ENCODE measurements at places on chromosomes 5 and 9. TPM values are rescaled to one million over a fixed set of nuclear protein-coding genes. Genes with fewer than 3 reads are reported as not detected.

The IFNA1 gene
- total RNA-seq = 0.62 TPM

The SMIM23 gene
- total RNA-seq = not detected

The SHOC1 gene
- total RNA-seq = 0.15 TPM

The PIP5K1B gene
- total RNA-seq = 35.9 TPM

The PPP3R2 gene
- not detected for total RNA-seq

The ADAMTS16 gene
- total RNA-seq = 1.1 TPM

The TMEM232 gene
- total RNA-seq = 11.4 TPM

The MAMDC2 gene
- total RNA-seq = 35.1 TPM

The SAPCD2 gene
- 0.86 TPM for total RNA-seq

The EMB gene
- total RNA-seq = 30.3 TPM

GRCh38 chr5:424301-425110 is 18.5 kb upstream of the EXOC3 start:
- DNase-seq = no peak

DNA sequence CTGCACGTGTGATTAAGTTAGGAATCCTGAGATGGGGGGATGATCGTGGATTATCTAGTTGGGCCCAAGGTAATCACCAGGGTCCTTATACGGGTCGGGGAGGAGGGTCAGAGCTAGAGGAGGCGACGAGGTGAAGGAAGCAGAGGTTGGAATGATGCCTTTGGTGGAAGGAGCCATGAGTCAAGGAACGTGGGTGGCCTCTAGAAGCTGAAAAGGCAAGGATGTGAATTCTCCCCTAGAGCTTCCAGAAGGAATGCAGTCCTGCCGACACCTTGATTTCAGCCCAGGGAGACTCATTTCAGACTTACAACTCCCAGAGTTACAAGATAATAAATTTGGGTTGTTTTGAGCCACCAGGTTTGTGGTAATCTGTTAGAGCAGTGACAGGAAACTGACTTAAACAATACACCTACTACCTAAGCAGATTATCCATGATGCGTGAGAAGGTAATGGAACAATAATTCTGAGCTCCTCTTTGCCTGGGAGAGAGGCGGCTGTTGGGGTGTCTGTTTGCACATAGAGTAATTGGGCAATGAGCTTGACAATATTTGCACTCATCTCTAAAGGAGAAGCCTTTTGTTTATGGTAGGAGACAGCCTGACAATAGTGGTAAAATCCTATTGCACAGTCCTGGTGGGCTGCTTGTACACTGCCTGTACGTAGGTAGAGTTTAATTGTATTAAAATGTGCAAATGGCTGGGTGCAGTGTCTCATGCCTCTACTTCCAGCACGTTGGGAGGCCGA is 129.3 kb upstream of the IER5L start:
- peak; percentile 4 for DNase-seq

DNA sequence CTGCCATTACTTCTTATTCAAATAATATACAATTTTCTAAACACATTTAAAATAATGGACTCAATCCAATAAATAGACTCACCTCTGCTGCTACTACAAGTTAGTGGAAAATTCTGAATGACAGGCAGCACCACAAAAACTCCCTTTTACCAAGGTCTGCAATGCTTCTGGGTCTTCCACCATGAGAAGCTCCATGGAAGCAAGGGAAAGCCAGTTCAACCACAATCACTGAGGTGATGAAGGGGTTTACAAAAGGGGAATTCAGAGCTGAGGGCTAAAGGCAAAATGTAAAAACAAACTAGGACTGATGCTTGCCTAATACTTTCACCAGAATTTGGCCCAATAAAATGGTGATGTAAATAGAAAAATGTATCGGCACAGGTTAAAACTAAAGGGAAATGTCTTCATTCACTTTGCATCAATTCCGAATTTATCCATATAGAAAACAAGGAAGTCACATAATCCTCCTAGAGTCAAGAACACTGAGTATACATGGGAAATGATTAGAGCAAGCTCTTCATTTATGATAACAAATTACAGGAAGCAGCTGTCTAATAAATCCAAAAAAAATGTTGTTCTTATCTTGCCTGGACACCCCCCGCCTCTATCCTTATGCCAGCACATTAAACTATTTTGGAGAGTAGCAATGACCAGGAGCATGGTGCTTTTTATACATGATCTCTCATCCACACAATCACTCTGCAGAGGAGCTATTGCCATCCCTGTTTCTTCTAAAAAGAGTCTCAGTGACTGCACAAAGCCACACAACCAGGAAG is 66.3 kb upstream of the NFIB start:
- no peak for DNase-seq

- DNase-seq = no peak
These were observed 67.4 kb downstream of the CHSY3 start for GRCh38 chr5:129971714-129972113.

DNA sequence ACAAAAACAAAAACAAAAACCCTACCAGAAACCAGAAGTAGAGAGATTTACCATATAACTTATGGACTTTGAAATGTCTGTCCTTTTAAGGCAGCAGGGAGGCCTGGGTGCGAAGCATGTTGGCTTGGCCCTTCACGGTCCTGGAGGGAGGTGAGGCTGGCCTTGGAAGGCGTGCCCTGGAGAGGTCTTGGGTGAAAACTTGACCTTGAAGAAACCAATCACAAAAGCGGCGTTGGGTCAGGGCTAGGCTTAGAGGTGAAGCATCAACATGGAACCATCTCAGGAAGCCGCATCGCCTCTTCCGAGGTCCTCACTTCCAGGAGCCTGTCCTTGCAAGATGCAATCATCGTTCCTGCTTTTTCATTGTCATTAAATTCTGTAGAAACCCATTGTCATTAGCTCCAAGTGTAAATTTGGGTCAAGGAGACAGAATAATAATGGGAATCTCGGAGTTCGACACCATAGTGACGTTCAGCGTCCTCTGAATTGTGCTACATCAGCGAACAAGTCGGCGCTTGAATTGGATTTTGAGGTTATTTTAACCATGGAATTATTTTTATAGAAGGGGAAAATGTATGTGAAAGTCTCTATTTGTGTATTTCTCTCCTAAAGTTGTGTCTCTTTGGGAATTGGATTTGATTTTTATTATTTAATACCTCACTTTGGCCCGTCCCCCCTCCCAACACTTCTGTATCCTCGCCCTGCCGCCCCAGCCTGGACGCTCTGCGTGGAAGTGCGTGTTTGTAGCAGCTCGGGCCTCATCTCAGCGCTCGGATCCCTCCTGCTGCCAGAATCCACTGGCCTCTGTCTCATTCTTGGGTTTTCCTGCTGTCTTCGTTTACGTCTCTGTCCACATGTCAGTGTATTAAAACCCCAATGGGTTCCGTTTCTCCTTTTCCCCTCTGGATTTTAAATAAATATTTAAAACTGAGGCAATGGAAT is 11.1 kb upstream of the ORM1 start:
- DNase-seq = peak; percentile 37

DNA sequence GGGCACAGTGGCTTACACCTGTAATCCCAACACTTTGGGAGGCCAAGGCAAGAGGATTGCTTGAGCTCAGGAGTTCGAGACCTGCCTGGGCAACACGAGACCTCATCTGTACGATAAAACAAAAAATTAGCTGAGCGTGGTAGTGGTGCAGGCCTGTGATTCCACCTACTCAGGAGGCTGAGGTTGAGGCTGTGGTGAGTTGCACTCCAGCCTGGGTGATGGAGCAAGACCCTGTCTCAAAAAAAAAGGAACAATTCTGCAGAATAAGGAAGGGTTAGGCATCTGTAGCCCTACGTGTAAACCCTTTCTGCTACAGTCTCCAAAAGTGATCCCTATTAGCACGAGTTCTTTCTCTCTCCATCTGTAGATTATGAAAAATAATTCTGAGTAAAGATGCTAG is 19.9 kb downstream of the CDC26 start:
- DNase-seq = peak; percentile 53

GRCh38 chr9:82191082-82191770 is 202.7 kb downstream of the SPATA31D1 start:
- DNase-seq = no peak

- DNase-seq = no peak
These were observed 80.8 kb upstream of the GNAQ start for GRCh38 chr9:78112406-78112805.

- no peak for DNase-seq
These were observed 25.5 kb downstream of the CDH6 start for GRCh38 chr5:31218978-31219377.

GRCh38 chr5:73902327-73903051 is 276.5 kb downstream of the ARHGEF28 start:
- DNase-seq = no peak

DNA sequence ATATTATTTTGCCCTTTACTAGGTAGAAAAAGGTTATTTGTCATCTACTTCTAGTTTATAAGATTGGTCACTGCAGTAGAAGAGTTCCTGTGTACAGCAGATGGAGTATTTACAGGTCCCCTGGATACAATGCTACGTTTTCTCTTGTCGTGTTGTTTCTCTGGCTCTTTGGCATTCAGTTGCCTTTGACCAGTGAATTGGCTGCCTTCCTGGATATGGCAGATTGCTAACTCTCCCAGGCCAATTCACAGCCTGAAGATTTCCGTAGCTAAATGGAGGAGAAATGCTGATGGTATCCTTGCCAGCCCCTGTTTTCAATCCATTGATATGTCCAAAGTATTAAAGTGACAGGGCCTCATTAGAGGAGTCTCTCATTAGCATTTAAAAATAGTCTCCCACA is 32.5 kb upstream of the GNAQ start:
- no peak for DNase-seq

DNA sequence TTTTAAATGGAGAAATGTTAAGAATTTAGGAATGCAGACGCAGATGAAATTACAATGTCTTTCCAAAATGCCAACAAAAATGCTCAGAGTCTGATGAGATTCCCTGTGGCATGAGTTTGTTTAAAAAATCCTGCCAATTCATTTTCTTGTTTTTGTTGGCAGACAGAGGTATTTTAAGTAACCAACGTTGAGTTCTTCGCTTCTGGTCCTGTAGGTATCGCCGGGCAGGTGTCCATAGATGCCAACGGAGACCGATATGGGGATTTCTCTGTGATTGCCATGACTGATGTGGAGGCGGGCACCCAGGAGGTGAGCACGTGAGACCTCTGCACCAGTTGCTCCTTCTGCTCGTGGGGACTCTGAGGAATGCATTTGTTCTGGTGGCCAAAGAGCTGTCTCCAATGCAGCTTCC is 69.4 kb downstream of the NPR3 start:
- DNase-seq = no peak

- no peak for DNase-seq
These were observed 384.6 kb downstream of the SPOCK1 start for GRCh38 chr5:137114529-137114928.

DNA sequence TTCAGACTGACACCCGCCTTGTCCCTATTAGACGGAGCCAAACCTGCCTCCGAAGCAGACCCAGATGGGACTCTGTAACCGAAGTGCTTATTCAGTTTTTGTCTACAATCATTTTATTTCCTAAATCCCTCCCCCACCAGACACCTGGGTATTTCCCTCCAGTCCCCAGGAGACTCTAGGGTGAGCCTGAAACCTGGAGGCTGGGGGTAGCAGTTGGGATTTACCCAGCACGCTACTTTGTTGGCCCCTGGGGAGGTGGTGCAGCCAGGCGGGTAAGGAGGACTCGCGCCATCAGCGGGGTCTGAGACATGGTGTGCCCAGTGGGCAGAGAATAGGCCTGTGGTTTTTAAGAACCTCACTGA is 1.3 kb upstream of the LHX2 start:
- DNase-seq = no peak

GRCh38 chr5:57338068-57338867 is 144.3 kb downstream of the ACTBL2 start:
- no peak for DNase-seq

- no peak for DNase-seq
These were observed 56.2 kb upstream of the TNFSF15 start for GRCh38 chr9:114861922-114862605.

Data from lower lobe of right lung (tissue), 2 donors.